Cardiac fibroblast (primary cell): ENCODE measurements at places on chromosomes 2 and 18.
A peak's percentile ranks its signal among the peaks of the same experiment; 100 is the strongest.

DNA sequence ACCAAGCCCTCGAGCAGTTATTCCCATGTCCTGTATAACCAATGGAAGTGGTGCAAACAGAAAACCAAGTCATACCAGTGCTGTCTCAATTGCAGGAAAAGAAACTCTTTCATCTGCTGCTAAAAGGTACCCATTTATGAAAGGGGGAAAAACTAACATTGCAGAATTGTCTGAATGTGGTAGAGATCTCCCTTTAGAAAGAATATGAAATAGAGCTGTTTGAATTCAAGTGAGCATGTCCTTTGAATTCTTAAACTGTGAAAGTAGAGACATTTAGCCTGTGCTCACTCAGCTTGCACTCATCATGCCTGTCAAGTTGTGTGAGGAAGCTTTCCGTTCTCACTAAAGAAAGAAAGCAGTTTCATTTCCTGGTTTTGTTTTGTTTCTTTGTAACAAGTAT is 87.4 kb downstream of the EML4 start:
- peak; percentile 53 for DNase-seq

- DNase-seq = no peak
Observed at GRCh38 chr2:150020221-150020620, 432.6 kb upstream of the MMADHC start.

DNA sequence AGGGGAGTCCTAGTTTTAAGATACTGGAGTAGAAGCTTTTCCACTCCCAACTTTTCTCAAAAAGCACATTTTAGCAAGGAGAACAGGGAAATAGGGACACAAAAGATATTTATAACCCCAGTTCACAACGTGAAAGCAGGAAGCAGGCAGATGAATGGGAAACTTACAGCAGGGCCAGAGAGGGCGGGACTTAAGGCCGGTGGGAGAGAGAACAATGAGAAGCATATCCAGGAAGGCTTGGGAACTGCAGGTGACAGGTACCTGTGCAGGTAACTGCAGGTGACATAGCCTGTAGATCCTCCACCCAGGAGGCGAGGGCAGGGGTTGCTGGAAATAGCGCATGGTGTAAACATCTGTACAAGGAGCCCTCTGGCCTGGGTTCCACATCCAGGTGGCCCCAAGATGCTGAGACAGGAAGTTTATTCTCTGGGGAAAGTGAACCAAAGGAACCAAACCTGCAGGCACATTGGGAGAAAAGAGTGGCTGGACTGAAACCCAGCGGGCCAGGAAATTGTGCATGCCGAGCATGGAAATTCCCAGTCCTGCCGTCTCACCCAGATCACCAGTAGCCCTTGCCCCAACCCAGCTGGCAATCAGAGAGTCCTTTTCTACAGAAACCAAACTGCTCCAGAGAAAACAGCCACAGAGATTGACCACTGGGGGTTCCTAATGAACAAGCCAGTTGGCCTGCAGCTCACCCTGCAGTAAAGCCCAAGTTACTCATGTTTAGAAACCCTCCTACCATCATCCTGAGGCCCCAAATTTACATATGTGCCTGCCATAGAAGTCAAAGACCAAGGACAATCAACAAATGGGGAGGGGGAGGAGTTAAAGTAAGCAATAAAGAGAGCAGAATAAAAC is 24.3 kb upstream of the COL6A3 start:
- DNase-seq = no peak

DNA sequence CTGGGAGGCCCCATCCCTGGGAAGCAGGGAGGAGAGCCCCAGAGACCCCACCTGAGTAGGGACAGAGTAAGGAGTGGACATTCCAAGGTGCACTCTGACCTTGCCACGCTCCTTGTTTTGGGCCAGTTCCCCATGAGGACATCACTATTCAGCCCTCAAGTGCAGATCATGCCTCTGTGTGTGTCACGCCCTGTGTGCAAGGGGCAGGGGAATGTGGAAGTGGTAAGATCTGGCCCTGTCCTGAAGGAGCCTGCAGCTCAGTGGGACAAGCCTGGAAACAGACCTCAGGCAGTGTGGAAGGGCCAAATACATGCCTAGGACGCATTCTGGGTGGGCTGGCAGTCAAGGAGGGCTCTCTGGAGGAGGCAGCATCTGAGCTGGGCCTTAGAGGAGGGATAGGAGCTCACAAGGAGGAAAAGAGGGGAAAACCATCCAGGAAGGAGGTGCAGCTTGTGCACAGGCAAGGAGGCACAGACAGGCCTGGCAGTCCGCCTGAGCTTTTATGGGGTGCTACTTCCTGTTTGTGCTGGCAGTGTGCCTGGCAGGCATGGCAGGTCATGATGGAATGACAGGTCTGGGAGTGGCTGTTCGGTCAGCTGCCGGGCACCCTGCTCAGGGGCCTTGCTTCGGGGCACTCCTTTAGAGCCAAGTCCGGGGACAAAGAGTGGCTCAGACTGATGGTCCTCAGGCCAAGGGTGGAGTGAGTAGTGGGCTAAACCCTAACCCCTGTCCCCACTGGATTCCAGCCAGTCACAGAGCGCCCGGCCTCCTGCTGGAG is 3.3 kb downstream of the KLHL30 start:
- no peak for DNase-seq
